ENCODE measurements at places on chromosomes 12 and 14.

- DNase-seq: no peak
Observed at GRCh38 chr12:120736404-120737331, 11.0 kb downstream of the ACADS start.

DNA sequence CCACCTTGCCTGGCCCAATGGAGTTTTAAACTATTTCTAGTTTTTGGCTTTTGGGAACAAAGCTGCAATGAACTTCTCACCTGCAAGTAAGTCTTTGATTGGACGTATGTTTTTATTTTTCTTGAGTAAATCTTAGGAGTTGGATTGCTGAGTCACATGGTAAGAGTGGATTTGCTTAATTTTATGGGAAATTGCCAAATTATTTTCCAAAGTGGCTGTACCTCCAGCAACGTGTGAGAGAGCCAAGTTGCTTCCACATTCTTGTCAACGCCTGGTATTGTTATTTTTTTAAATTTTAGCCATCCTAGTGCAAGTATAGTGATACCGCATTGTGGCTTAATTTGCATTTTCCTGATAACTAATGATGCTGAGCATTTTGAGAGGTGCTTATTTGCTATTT is 136.6 kb downstream of the LMNTD1 start:
- no peak for DNase-seq

DNA sequence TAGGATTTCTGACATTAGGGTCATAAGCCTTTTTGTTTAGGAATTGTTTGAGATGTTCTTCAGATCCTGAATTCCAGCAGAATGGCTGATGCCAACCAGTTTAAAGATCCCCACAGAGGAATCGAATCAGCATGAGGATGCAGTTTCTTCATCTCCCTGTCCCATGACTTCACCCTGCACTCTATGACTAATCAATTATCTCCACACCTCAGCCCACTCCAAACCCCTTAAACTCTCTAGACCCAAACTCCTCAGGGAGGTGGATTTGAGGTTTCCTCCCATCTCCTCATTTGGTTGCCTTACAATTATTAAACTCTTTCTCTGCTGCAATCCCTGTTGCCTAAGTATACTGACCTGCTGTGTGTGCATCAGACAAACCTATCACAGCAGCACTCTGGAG is 86.5 kb upstream of the CRY1 start:
- DNase-seq: no peak

- DNase-seq: no peak
Observed at GRCh38 chr12:8950221-8950527, 729 bp upstream of the M6PR start.

DNA sequence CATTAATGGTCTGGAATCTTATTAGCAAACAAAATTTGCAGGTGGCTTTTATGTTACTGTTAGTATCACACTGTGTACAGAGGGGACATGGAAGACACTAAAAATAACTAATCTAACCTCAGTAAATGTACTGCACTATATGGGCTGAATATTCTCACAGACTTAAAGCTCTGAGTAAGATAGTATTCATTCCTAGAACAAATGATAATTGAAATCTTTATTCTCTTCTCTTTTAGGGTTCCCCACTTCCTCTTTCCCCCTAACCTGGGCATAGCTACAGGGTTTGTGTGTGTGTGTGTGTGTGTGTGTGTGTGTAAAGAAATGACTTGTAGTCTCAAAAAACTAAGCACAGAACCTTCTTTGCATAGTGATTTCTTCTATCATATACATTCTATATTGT is 21.4 kb upstream of the HECTD1 start:
- DNase-seq: peak; percentile 60

DNA sequence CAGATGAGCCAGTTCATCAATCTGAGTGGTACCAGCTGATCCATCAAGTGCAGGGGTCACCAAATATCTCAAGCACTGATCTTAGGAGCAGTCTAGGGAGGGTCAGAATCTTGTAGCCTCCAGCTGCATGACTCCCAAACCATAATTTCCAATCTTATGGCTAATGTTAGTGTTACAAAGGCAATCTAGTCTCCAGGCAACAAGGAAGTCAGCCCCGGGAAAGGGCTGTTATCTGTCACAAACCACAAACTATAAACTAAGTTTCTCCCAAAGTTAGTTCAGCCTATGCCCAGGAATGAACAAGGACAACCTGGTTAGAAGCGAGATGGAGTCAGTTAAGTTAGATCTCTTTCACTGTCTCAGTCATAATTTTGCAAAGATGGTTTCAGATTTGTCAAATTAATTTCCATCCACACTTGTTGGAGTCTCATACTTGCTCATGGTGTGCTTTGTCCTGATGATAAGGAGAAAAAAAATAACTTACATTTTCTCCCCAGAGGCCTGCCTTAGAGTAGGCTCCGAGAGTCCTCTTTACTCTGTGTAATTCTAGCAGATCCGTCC is 3.9 kb upstream of the ABHD4 start:
- no peak for DNase-seq

DNA sequence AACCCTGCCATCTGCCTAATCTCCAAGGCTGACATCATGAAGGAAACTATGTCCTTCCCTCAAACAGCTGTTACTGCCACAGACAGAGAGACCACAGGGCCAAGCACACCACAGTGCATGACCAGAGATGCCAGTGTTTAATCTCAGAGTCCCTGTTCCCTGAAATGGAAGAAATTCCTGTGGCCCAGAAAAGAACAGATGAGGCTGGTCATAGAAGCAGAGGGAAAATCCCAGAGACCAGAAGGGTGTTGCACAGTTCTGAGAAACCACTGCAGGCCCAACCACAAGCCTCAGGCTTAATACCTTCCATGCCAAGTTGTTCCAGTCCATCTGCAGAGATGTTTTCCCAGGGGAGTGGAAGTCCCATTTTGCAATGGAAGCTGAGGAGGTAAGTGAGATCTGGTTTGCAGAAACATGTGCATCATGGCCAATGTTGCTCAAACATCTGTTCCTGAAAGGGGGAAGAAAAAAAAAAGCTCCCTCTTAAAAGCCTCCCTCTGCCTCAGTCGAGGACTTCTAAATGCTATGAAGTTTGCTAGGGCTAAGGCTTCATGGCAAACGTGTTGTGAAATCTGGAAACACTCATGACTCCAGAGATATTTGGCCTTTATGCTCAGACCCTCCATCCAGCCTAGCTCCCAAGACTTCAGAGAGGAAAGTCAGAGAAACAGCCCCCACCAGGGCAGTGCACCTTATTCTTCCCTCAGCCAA is 98.6 kb downstream of the SCARB1 start:
- no peak for DNase-seq

DNA sequence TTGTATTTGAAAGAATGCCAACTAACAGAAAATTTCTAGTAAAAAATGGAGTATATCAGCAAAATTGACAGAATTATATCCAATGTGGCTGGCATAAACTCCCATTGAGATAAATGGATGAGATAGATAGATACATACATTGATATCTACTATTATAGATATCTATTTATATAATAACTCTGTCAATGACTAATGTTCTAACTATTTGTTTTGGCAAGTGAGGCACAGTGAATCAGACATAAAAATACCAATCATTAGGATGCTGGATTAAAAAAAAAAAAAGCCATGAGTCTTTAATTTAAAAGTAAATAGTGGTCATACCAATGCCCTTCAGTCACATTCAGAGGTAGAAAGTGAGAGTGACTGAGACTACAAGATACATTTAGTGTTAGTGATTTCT is 33.7 kb upstream of the GLIPR1 start:
- DNase-seq: no peak

DNA sequence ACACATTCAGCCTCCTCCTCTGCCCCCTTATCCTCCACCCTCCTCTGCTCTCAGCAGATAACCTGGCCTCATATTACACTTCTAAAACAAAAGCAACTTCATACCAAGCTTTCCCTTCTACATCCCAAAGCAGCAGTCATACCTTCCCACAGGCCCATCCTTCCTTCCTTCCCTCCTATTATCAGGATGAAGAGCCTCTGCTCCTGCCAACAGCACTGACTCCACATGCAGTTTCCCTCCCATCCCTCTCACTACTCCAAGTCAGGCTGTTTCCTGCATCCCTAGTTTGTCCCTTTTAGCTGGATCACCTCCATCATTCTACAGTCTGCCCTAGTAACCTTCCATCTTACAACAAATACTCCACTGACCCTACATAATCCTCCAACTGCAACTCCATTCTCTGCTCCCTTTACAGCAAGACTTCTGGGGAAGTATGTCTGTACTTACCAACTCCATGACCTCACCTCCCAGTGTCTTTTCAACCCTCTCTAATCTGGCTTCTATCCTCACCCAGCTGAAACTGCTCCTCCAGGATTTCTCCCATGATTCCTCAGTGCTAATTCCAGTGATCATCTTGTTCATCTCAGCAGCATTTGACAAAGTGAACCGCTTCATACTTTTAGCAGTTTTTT is 4.9 kb upstream of the YEATS4 start:
- no peak for DNase-seq

DNA sequence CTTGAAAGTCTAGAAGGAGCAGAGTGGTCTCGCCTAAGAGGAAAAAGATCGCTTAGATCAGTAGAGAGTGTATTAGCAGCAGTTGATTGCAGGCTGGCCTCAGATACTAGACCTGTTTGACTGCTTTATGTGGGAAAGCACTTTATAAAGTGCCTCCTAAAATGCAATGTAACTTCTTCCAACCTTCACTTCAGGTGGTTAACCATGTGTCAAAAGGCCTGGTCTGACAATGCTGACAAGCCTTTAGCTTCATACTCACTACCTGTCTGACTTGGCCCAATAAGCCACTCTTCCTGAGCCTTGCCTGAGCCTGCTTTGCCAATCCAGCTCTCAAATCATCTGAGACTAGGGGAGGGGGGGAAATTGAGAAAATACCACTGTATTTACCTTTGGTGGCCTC is 14.6 kb downstream of the MGAT4C start:
- DNase-seq: no peak

DNA sequence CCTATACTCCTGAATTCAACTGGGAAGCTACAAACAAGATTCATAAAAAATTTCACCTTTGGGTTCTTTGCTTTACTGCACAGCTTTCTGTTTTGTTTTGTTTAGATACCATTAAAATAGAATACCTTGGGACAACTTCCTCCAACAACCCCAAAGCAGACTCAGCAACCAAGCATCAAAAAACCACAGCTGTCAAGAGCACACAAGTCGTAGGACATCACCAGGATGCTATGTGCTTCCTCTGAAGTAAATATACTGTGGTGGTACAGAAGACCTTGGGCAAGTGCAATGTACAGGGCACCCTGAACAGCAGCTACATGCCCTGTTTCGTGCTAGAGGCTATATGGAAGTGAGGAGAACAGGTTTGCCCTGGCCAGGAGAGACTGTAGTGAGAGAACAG is 359.3 kb downstream of the BCL11B start:
- DNase-seq: no peak

DNA sequence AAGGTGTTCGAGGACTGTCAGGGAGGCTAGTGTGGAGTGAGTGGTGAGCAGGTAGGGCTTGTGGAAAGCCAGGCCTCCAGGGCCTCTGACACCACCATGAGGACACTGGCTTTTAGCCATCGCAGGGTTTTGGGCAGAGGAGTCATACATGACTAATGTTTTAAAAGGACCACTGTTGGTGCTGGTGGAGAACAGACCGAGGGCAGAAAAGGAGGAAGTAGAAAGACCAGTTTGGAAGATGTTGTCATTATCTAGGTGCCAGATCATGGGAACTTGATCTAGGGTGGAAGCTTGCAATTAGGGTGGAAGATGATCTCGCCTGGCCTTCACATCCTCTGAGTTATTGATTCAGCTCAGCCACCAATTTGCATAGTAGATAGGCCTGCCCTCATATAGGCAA is 144.2 kb downstream of the C12orf75 start:
- DNase-seq: no peak

DNA sequence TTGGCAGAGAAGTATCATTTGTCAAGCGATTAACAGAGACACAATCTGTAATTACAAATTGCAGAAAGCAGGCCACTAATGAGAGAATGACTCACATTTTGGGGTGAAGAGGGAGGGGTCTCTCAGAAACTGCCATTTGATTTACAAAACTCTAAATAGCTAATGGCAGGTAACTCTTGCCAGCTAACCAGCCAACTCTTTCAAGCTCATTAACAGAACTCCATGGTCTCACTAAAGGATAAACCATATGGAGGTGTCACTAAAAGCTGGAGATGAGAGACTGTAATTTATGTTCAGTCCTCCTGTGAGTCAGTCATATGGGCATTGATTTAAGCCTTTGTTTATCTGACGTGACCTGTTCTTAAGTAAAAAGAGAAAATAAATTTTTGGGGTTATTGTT is 336.4 kb downstream of the FOXG1 start:
- DNase-seq: no peak

All from GM10248 (cell line).